Anterior cingulate cortex (tissue), 58 donors: ENCODE measurements at places on chromosomes 2 and 18.

DNA sequence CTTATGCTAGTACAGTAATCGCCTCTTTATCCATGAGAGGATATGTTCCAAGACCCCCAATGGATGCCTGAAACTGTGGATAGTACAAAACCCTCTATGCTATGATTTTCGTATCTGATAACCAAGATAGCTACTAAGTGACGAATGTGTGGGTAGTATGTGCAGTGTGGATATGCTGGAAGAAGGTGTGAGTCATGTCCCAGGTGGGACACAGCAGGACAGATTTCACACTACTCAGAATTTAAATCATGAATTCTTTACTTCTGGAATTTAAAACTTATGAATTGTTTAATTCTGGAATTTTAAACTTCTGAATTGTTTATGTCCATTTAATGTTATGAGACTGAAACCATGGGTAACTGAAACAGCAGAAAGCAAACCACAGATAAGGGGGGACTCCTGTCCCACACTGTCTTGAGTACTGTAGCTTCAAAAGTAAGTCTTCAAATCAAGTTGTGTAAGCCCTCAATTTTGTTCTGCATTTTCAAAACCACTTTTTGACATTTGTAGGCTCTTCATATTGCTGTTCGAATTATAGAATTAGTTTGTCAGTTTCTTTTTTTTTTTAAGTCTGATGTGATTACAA, 116.0 kb downstream of the LTBP1 start:
- DNase-seq = no peak

DNA sequence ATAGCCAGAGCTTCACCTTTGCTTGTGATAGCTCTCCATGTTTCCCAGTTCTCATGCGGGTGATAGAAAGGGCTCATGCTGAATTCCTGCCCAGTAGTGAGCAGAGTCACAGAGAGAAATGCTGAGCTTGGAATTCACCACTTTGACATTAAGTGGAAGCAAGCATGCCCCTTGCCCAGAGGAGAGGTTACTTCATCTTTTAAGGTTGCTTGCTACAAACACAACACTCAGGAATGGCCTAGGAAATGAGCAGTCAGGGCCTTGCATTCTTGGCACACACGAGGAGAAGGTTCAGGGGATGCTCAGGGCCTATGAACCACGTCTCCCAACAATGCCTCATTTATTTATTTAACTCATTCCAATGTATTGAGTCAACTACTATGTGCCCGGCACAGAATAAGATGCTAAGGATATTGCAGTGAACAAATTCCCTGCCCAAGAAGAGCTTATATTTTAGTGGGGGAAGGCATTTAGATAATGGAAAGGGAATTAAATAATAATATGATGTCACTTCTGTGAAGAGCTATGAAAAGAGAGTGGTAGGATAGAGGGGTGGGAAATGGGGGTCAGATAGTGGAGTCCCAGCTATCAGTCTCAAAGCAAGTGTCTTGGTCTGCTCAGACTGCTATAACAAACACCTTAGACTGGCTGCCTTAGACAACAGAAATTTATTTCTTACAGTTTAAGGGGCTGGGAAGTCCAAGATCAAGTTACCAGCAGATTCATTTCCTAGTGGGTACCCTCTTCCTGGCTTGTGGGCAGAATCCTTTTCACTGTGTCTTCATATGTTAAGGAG, 42.1 kb downstream of the DDX18 start:
- no peak for DNase-seq

- DNase-seq = no peak
These were observed 2.8 kb upstream of the MXD1 start for GRCh38 chr2:69911985-69912563.

- no peak for DNase-seq
These were observed 250.5 kb downstream of the SLC8A1 start for GRCh38 chr2:40201425-40201824.
